Glutamatergic neuron (in vitro differentiated cells): ENCODE measurements at places on chromosomes 3 and 15.

- no peak for DNase-seq
Observed at GRCh38 chr3:3631114-3631513, 168.1 kb upstream of the LRRN1 start.

GRCh38 chr3:59605944-59606534 lies 556.2 kb upstream of the CFAP20DC start:
- DNase-seq = no peak

DNA sequence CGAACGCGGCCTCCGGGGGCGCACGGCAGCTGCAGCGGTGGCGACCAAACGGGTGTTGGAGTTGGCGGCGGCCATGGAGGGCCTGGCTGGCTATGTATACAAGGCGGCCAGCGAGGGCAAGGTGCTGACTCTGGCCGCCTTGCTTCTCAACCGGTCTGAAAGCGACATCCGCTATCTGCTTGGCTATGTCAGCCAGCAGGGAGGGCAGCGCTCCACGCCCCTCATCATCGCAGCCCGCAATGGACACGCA lies 725 bp downstream of the FEM1B start:
- no peak for DNase-seq

DNA sequence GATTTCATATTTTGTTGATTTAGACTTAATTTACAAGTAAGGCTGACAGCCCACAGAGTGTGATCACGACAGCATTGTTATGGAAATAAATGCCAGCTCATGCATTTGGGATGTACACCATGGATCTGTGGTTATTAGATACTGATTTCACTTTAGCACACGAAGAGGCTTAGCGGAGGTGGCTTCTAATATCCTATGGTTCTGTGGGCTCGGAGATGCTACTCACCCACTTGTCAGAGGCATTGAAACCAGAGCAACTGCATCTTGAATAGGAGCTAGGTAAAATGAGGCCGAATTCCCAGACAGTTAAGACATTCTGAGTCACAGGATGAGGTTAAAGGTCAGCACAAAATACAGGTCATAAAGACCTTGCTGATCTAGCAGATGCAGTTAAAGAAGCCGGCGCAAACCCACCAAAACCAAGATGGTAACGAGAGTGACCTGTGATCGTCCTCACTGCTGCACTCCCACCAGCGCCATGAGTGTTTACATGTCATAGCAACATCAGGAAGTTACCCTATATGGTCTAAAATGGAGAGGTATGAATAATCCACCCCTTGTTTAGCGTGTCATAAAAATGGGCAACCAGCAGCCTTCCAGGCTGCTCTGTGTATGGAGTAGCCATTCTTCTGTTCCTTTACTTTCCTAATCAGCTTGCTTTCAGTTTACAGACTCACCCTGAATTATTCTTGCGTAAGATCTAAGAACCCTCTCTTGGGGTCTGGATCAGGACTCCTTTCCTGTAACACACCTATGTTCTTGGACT lies 117.5 kb downstream of the PGPEP1L start:
- no peak for DNase-seq

GRCh38 chr15:74315626-74316025 lies 51.8 kb downstream of the CYP11A1 start:
- no peak for DNase-seq

GRCh38 chr15:70647396-70647795 lies 116.0 kb downstream of the UACA start:
- DNase-seq = no peak

DNA sequence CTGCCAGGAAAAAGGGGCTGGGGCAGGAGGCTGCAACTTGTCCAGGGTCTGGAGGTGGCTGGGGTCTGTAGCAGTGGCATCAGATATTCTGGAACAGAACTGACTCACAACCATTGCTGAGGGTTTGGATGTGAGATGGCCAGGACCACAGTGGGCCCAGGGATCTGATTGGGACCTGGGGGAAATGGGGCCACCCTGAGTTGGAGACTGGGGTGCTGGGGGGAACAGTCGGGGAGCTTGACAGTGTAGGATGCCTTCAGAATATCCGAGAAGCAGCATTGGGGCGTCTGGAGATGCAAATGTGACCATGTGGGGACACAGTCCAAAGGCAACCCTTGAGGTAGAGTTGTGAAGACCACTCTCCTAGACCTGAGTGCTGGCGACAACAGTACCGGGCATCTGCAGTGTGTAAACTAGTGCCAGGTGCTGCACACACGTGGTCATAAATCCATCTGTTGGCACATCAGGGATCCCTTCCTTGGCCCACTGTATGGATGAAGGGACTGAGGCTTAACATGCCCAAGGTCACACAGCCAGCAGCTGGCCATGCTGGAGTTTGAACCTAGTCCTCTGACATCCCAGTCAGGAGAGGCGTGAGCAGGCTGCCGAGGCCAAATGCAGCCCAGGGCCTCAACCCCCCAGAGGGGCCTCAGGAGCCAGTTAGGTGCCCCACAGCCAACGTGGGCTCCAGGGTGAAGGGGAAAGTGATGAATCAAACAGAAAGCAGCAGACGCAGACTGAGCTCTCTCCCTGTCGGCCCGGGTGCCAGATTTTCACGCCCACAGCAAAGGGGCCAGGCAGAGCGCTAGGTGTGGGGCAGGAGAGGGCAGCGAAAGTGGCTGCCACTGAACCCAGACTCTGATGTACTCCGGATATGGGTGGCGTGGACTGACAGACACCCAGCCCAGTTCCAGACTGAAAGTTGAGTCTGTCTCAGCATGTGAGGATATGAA lies 18.8 kb downstream of the HEMK1 start:
- no peak for DNase-seq

- DNase-seq = no peak
Observed at GRCh38 chr15:63719281-63719680, 114.5 kb downstream of the HERC1 start.

DNA sequence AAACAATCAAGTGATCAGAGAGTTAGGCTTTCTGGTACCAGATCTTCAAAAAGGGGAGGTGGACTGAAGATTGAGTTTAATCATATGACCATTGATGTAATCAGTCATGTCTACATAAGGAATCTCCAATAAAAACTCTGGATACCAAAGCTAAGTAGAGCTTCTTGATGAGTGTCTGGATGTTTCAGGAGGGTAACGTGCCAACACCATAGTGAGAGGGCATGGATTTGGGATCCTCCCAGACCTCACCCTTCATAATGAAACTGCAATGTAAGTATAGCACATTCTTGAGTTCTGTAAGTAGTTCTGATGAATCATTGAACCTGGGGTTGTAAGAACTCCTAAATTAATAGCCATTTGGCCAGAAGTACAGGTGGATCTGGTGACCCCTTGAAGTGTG lies 21.3 kb downstream of the PGPEP1L start:
- no peak for DNase-seq

- no peak for DNase-seq
Observed at GRCh38 chr3:45139372-45140140, 6.6 kb downstream of the CDCP1 start.

DNA sequence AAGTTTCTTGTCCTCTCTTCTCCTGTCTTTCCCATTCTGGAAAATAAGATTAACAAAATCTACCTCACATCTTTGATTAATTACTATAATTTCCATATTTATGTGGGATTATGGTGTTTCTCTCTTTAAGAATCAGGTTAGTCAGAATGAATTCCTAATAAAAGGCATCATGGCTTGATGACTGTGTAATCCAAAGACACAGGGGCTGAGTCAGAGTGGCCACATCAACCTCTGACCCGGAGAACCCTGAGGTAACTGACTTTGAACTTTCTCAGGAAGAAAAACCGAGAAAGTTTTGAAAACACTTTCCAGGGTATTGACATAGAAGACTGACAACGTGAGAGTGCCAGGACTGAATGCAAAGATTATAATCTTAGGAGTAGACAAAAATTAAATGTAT lies 170.3 kb upstream of the MCTP2 start:
- DNase-seq = no peak

- DNase-seq = no peak
Observed at GRCh38 chr3:141108039-141108438, 56.9 kb downstream of the SPSB4 start.

DNA sequence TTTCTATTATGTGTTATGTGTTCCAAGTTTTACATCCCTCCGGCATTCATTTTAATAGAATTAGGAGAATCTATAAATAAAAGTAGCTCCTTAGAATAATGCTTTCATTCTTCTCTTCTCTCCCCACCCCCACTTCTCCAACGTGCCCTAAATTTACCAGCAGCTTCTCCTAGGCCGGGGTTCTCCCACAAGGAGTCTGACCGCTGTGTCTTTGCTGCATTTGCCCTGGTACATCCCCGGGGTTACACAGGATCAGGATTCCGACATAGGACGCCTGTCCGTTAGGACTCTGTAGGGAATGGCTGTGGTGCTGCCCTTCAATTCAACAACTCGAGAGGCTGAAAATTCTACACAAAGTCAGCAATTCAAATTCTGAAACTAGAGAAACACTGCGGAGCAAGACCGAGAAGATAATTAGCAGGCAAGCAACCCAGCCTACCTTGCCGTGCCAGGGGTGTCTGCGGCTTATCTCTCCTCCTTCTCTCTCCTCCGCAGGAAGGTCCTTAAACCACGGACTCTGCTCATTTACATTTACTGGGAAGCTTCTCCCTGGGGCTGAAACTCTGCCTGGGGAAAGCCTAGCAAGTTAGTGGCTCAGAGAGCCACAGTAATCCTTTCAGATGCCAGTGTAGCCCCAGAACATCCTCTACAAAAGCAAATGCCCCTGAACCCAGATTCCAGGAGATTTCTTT lies 18.8 kb downstream of the PCSK6 start:
- no peak for DNase-seq

DNA sequence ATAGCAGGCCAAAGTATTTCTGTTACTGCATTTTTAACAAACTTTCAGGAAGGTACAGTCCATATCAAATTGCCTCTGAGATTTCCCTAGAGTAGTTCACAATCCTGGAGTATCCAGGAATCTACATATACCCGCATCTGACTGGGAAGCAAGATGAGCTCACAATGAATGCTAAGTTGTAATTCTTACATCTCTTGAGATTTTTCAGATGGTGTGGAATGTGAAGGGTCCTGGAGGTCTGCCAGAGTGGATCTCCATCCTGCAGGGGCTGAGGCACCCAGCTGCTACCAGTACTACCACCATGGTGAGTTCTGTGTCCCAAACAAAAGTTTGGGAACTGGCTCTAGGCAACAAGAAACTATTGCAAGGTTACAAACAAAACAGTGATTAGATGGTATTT lies 156.7 kb upstream of the CCDC54 start:
- DNase-seq = no peak
